ENCODE measurements at places on chromosomes 5 and 9.
A peak's percentile ranks its signal among the peaks of the same experiment; 100 is the strongest.

DNA sequence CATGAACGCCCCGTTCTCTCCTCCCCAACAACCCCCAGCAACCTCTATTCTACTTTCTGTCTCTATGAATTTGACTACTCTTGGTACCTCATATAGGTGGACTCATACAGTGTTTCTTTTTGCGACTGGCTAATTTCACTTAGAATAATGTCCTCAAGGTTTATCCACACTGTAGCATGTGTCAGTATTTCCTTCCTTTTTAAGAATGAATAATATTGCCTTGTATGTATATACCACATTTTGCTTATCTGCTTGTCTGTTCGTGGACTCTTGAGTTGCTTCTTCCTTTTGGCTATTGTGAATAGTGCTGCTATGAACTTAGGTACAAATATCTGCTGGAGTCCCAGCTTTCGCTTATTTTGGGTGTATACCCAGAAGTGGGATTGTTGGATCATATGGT lies 42.7 kb downstream of the IQGAP2 start:
- no peak for DNase-seq

- no peak for DNase-seq
Measured at GRCh38 chr5:122201365-122201764, 72.0 kb downstream of the ZNF474 start.

GRCh38 chr5:102523541-102524175 lies 24.9 kb upstream of the SLCO6A1 start:
- DNase-seq = no peak

GRCh38 chr9:114006155-114006550 lies 71.9 kb downstream of the AMBP start:
- no peak for DNase-seq

DNA sequence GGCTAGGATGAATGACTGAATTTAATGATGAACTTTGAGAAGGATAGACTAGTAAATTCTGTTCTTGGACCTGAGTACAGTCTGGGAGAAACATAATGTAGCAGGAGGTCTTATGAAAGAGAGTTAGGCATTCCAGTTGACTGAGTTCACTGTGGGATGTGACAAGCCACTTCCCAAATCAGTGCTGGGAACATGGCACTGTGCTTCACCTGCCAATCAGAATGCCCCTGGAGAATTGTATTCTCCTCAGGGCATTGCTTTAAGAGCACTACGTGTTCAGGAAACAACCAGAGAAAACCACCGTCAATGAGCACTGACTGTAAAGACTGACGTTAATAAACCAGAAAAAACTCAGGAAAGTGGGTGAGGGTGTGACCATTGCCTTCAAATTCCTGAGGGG lies 1.2 kb downstream of the CCDC107 start:
- DNase-seq = no peak

GRCh38 chr5:149283626-149284480 lies 12.2 kb downstream of the AFAP1L1 start:
- no peak for DNase-seq

- no peak for DNase-seq
Measured at GRCh38 chr9:13810510-13810909, 503.4 kb downstream of the NFIB start.

DNA sequence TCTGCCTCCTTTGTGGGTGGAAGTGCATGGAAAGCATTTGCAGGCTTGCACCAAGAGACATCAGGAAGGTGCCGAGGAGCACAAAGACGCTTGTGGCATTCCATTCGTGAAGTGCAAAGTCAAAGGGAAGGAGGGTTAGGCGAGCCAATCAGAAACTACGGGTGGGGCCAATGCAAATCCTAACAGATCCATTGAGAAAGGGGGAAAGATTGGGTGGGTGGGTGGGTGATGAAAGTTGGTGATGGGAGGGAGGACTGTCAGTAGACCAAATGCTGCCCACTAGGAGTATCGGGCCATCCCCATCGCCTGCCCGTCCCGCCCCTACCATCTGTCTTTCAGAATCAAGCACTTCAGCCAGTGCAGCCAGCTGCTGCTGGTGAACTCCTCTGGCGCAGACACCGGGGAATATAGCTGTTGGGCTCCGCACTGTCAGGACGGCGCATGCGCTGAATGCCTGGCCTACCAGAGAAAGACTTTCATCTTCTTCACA lies 17.1 kb upstream of the ANXA6 start:
- DNase-seq = no peak

GRCh38 chr9:34664281-34665066 lies 2.0 kb upstream of the CCL27 start:
- DNase-seq = peak; percentile 81

GRCh38 chr9:30010691-30011090 lies 2373.8 kb upstream of the ACO1 start:
- DNase-seq = no peak

- DNase-seq = no peak
Measured at GRCh38 chr5:52605317-52606313, 182.1 kb upstream of the ITGA1 start.

GRCh38 chr9:89595646-89596045 lies 9.2 kb upstream of the GADD45G start:
- no peak for DNase-seq

- DNase-seq = no peak
Measured at GRCh38 chr9:109064963-109065702, 51.8 kb upstream of the CTNNAL1 start.

- DNase-seq = no peak
Measured at GRCh38 chr9:135501261-135502167, 1.0 kb downstream of the MRPS2 start.

- DNase-seq = no peak
Measured at GRCh38 chr9:116450378-116451139, 236.5 kb upstream of the TRIM32 start.

GRCh38 chr9:23563517-23563916 lies 262.5 kb downstream of the ELAVL2 start:
- DNase-seq = no peak

DNA sequence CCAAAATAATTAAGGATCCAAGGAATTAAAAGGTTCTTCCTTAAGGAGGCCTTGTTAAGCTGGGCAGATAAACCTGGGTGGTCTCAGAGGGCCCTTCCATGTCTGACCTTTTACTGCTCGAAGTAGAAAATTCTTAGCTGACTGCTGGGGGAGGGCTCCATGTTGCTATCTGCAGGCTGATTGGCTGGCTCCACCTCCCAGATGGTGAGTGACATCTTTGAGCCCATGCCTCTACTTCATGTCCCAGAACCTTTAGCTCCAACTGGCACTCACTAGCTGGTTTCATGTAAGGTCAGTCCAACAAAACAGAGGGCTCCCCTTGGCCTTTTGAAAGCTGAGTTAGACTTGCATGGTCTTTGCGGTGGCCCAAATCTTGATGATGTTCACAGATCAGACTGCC lies 188.2 kb downstream of the PAX5 start:
- DNase-seq = no peak

DNA sequence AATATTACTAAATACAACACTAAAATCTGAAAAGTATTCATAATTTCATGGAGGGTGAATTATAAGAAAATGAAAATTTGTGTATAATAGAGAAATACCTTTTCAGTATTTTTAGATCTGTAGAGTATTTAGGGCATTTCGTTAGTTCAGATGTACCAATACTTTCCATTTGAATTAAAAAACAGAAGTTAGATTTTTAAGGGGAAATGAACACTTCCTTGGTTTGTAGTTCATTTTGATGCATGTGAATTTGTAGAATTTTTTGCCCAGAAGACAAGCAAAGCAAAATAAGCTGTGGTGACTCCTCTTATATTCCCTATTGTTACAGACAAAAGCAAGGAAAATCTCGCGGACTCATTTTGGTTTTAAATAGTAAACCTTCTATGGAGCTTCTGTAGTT lies 209.0 kb upstream of the RPS23 start:
- DNase-seq = no peak

DNA sequence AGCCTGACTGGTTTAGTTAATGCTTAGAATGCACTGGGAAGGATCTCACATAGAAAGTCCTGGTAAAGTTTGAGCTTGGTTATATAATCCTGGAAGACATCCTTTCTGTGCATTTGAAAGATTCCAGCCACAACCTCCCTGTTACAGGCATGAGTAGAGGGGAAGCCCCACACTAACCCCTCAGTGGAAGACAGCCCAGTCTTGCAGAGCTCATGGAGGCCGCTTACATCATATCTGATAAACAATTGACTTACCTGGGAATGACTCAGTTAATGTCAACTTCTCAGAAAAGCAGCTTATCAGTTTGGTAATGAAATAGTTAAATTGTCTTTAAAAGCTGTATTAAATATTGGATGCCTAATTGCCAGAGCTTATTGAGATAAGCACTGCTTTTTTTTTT lies 28.1 kb upstream of the PDE8B start:
- no peak for DNase-seq

DNA sequence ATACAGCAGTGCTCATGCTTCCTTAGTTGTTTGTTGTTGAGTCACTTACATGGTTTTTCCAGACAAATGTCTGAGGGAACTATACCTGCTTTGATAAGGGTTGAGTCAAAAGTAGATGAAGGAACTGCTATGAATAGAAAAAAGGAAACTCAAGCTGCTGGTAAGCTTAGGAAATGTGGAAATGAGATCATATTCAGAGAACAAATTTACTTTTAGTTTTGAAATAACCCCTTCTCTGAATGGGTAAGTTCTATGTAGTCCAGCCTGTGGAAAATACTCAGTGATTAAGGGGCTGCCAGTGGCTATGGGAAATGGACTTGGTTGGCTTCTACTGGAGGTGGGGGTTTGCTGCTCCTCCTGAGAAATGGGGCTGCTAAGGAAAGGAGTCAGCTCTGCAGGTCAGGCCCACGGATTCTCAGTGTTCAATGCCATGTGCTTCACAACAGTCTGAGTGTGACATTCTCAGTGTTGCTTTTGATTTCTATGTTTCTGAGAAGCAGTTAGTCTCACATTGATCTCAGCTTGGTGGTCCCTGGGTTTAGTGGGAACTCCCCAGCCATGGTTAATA lies 47.7 kb upstream of the GLRX start:
- no peak for DNase-seq

GRCh38 chr9:16031971-16032370 lies 479.1 kb downstream of the CCDC171 start:
- no peak for DNase-seq

GRCh38 chr9:120478208-120478607 lies 101.8 kb downstream of the CDK5RAP2 start:
- DNase-seq = no peak

GRCh38 chr5:134053314-134053839 lies 48.6 kb upstream of the VDAC1 start:
- DNase-seq = no peak

DNA sequence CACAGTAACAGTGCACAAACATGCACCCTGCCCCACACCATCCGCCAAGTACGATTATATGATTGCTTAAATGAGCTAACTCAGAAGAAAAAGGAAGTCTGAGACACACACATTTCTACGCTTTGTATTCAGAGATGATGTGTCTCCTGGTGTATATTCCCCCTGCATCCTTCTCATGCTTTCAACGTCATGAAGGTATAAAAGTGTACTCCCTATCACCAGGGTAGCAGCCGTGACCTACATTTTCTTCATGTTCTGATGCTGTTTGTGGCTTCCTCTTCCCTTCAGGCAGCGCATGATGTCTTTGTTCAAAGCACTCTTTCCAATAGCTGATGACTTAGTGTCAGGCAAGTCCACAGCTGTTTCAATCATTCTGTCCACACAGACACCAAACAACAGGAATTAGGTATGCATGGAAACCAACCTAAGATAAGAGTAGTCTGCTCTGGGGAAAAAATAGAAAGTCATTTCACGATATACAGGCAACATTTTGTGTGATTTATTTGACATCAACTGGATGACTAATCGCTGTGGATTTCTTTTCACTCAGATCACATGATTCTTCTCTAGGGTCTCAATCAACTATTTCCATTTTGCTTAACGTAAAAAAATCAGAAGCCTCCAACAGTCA lies 269.4 kb upstream of the PTGER4 start:
- no peak for DNase-seq

DNA sequence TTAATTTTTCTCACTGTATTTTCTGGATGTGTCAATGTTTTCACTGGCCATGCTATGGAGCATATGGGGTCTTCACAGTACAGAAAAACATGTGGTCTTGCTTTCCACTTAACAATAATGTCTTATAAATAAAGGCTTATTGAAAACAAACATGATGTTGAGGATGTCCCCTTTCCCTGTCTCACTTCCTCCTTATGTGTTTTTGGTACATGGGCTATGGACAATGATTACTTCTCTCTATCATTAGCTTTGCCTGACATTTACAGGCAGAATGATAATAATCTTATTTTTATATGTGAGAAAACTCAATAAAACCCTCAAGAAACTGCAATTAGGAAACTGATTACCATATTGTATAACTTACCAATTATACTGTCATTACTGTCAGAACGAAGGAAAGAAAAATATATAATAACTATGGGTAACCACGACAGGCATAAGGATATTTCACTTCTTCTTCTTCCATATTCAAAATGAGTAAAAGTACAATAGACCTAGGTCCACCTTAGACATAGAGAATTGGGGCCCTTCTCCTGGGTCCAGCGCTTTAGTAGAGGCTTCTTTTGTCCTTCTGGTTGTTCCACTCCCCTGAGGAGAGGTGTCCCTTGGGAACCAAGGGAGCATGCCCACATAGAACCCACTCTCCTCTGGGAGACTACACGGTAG lies 375.0 kb downstream of the MAN2A1 start:
- no peak for DNase-seq

DNA sequence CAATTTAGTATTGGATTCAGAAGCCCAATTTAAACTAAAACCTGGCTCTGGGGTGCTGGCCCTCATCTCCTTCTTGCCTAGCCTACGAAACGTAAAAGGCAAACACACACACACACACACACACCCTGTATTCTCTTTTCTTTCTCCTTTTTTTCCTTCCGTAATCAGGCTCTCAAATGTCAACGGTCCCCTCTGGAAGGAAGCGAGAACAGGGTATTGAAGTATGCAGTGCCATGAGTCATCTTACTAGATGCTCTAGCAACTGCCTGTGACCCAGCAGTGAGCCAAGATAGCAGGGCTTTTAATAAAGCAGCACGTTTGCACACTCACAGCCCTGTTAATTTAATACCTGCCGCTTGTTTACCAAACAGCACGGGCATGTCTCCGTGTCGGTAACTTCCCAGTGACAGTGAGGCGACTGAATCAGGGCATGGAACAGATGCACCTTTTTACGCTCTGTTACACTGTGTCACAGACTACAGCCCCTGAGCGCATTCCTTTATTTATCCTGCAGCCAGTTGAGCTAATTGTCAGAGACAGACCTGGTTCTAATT lies 243.8 kb downstream of the BNC2 start:
- DNase-seq = peak; percentile 33

GRCh38 chr5:93790401-93790800 lies 49.0 kb upstream of the POU5F2 start:
- no peak for DNase-seq

DNA sequence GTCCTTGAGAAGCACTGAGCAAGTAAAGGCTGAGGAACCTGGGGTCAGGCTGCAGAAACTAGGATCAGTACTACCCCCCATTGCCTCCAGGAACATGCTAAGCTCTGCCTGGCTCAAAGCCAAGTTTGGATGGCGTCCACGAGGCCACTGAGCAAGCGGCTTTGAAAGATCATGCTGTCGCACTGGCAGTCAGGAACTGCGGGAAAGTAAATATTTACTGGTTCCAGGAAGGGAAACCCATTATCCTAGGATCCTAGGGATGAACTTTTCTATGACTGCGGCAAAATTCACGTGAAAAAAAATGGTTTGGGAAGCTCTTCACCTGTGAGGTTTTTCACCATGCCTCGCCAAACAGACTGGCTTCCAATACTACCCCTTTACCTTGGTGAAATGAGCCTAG lies 75.3 kb upstream of the PJA2 start:
- DNase-seq = no peak

- DNase-seq = no peak
Measured at GRCh38 chr5:17766031-17766430, 131.8 kb downstream of the TAF11L14 start.

GRCh38 chr9:96061293-96061987 lies 185.9 kb downstream of the ERCC6L2 start:
- no peak for DNase-seq

- no peak for DNase-seq
Measured at GRCh38 chr5:41735213-41735612, 135.0 kb downstream of the OXCT1 start.

Data from nephron progenitor cell (in vitro differentiated cells).